Stimulated activated CD4-positive, alpha-beta T cell treated with anti-CD3 and anti-CD28 coated beads, Interleukin-15, amount 100 ng/mL, for 1 hour (primary cell): ENCODE measurements at places on chromosomes 16 and 17.

DNA sequence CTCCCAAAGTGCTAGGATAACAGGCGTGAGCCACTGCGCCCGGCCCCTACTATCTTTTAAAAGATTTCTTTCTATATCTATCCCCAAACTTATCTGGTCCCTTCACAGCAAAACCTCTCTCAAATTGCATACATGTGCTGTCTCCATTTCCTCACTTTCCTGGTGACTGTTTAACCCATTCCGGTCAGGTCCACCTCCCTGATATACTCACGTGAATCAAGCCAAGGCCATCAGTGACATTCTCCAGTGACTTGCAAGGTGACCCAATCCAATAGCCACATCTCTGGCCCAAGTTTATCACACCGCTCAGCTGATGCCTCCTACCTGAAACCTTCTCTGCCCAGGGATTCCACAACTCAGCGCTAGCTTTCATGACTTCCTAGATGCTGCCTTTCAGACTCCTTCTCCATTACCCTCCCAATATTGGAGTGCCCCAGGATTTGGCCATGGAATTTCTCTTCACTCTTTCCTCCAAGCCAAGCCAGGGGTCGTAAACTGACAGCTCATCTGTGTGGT, 1.4 kb upstream of the CTCF start:
- no peak for DNase-seq

DNA sequence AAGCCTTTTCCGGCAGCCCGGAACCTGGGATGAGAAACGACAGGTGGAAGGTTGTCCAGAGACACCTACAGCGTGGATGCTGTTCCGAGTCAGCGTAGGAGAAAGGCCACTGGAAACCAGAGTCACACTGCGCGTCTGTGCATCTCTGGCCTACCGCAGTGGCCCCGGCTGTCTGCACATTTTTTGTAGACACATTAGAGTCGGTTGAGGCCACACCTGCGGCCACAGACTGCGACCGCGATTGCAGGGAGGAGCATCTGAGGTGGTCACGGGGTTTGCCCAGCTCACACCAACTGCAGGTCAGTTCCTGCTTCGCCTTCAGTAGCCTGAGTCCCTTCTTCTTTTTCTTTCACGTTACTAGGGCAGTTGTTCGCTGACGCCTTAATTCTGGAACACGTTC, 52.4 kb downstream of the WDR45B start:
- DNase-seq: no peak

- no peak for DNase-seq
These were observed 107.8 kb downstream of the XYLT1 start for GRCh38 chr16:17362946-17363345.

DNA sequence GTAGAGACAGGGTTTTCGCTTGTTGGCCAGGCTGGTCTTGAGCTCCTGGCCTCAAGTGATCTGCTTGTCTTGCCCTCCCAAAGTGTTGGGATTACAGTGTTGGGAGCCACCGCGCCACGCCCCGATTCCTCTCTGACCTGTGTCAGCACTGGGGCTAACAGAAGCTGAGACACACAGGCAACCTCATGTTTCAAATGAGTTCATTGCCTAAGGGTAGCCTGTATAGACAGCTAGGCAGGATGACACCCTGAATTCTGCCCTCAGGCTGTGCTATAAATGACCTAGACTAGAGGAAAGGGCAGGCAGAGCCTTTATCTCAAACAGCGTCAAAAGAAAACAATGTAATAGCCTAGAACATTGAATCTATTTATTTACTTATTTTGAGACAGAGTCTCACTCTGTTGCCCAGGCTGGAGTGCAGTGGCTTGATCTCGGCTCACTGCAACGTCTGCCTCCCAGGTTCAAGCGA, 2.3 kb upstream of the CDK3 start:
- DNase-seq: no peak

DNA sequence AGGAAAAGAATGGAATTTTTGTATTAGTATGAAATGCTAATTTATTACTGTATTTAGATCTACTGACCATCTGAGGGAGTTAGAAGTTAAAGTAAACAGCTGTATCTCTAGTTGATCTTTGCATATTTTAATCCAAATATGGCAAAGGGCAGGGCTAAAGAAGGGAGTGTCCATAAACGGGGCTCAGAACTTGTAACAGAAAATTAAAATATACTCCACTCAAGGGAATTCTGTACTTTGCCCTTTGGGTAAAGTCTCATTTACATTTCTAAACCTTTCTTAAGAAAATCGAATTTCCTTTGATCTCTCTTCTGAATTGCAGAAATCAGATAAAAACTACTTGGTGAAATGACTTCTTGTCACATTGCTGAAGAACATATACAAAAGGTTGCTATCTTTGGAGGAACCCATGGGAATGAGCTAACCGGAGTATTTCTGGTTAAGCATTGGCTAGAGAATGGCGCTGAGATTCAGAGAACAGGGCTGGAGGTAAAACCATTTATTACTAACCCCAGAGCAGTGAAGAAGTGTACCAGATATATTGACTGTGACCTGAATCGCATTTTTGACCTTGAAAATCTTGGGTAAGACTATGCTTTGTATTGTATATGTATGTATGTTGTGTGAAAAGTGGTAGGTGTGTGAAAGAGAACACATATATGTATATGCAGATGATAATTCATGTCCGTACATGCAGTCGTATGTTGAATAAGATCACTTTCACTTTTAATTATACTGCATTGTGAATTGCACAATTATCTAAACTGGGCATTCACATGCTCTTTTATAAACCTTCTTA, at the start of gene ASPA:
Gene ASPA (plus strand): TSS at position 186 of the 799 bp plus-strand sequence. CDS start 163 bp downstream, at position 349.
- no peak for DNase-seq

- no peak for DNase-seq
These were observed 26.7 kb downstream of the VAC14 start for GRCh38 chr16:70774261-70774660.

GRCh38 chr16:50505714-50506542, 42.3 kb upstream of the NKD1 start:
- no peak for DNase-seq
